ENCODE measurements at places on chromosomes 2 and 18. TPM values are rescaled to one million over a fixed set of nuclear protein-coding genes. Genes with fewer than 3 reads are reported as not detected.

DNA sequence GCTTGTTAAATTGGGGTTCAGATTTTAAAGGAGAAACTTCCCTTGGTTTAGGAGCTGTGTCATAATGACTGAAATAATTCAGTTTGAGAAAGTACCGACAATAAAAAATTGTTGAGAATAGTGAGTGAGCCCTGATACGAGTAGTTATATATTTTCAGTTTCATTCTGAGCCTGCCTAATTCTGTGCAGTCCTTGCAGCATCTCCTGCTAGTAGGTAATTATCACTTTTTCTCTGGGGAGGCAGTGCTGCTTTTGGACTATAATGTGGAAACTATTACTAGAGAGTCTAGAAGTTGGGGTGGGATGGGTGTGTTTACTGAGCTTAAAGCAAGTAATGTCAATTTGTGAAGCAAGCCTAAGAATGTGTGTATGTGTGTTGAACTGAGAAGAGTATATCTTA lies 21.7 kb downstream of the ZNF638 start:
- no peaks in the 10 kb centered on the region for H3K4me1 ChIP-seq
- no peak overlapping the region for H3K27ac ChIP-seq
- no peaks in the 10 kb centered on the region for H3K27me3 ChIP-seq

Gene PROKR1
- total RNA-seq = 0.05 TPM

Gene NPPC
- total RNA-seq = 8.5 TPM

DNA sequence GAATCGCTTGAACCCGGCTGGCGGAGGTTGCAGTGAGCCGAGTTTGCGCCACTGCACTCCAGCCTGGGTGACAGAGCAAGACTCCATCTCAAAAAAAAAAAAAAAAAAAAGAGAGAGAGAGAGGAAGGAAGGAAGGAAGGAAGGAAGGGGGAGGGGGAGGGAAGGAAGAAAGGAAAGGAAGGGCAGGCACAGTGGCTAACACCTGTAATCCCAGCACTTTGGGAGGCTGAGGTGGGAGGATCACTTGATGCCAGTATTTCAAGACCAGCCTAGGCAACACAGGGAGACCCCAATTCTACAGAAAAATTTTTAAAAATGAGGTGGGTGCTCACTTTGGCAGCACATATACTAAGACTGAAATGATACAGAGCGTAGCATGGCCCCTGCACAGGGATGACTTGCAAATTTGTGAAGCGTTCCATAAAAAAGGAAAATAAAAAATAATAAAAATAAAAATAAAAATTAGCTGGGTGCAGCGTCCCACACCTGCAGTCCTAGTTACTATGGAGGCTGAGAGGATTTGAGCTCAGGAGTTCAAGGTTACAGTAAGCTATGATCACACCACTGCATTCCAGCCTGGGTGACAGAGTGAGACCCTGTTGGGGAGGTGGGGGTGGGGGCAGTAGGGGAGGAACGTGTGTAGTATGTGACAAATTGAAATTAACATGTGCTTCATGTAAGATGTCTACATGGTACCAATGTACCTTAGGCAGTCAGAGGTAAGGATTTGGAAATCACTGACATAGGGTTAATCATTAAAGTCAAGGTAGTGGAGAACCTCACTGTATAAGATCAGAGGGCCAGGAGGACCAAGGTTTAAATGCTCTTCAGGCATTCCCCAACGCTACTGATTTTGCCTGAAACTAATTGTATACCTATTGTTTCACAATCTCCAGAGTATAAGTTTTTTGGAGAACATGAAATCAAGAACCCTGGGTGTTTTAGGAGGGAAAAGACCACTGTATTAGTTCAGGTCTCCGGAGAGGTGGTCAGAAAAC lies 1.4 kb downstream of the WDCP start:
- peaks cover 33% of the 10 kb centered on the region for H3K27me3 ChIP-seq
- H3K36me3 ChIP-seq = no peaks in the 10 kb centered on the region
- no peak for DNase-seq

DNA sequence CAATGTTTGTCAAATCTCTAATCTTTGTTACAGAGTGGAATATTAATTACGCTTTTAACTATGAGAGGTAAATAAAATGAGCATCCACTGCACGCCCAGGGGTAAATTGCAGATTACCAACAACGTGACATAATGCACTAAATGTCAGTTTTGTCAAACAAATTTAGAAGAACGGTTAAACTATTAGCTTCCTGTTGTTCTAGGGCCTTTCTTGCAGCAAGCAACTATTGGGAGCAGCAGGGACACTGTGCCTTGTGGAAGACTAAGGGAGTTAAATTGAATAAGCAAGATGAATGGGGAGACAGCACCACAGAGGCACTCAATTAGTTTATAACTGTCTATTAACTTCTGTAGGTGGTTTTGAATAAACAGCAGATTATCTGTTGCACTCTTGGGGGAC lies 391.0 kb upstream of the RAB12 start:
- no peak for DNase-seq
- H3K27me3 ChIP-seq = no peaks in the 10 kb centered on the region
- no peaks in the 10 kb centered on the region for H3K4me1 ChIP-seq

Gene GPR75
- total RNA-seq = 0.57 TPM

DNA sequence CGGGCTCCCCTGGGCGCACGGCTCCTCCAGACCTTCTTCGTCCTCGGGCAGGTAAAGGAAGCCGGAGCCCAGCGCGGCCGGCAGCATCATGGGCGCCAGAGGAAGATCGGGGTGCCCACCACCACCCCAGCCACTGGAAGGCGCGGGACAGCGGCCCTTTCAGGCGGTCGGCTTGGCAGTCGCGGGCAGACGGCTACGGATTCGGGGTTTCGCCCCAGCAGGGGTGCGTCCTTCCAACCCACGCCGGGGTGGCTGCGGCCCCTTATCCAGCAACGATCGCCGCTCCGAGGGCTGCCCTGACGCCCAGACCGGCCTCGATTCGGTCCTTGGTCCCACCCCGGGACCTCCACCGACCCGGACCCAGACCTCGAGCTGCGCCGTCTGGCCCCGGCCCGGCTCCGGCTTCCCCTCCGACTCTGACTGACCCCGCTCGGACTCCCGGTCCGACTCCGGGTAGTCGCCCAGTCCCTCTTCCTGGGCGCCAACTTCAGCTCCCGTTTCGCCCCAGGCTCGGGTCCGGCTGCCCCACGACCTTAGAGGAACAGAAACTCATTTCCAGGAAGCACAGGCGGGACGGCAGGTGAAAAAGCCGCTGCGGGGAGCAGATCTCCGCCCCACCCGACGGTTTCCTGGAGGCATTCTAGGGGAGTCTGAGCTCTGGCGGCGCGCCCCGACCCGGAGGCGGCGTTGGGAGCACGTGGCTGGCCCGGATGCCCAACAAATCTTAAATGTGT lies 30.2 kb upstream of the SSB start:
- peak overlapping the region; percentile 15 for H3K4me3 ChIP-seq
- DNase-seq = no peak
- H3K27ac ChIP-seq = no peak overlapping the region
- H3K36me3 ChIP-seq = no peaks in the 10 kb centered on the region

- no peaks in the 10 kb centered on the region for H3K4me1 ChIP-seq
- H3K36me3 ChIP-seq = no peaks in the 10 kb centered on the region
- no peak for DNase-seq
- H3K4me3 ChIP-seq = no peak overlapping the region
- H3K27me3 ChIP-seq = no peaks in the 10 kb centered on the region
These were observed 309.3 kb downstream of the RNF144A start for GRCh38 chr2:7226501-7226900.

- no peak for DNase-seq
- H3K27ac ChIP-seq = no peak overlapping the region
- no peaks in the 10 kb centered on the region for H3K27me3 ChIP-seq
- H3K4me3 ChIP-seq = no peak overlapping the region
- no peaks in the 10 kb centered on the region for H3K4me1 ChIP-seq
- no peaks in the 10 kb centered on the region for H3K36me3 ChIP-seq
These were observed 125.2 kb downstream of the RTP5 start for GRCh38 chr2:241994556-241995213.

GRCh38 chr2:189492451-189492850 lies 51.2 kb downstream of the WDR75 start:
- no peak overlapping the region for H3K4me3 ChIP-seq
- no peaks in the 10 kb centered on the region for H3K36me3 ChIP-seq
- no peaks in the 10 kb centered on the region for H3K4me1 ChIP-seq
- no peak for DNase-seq
- no peaks in the 10 kb centered on the region for H3K27me3 ChIP-seq
- H3K27ac ChIP-seq = no peak overlapping the region

Gene SPDYA
- total RNA-seq = 0.47 TPM

DNA sequence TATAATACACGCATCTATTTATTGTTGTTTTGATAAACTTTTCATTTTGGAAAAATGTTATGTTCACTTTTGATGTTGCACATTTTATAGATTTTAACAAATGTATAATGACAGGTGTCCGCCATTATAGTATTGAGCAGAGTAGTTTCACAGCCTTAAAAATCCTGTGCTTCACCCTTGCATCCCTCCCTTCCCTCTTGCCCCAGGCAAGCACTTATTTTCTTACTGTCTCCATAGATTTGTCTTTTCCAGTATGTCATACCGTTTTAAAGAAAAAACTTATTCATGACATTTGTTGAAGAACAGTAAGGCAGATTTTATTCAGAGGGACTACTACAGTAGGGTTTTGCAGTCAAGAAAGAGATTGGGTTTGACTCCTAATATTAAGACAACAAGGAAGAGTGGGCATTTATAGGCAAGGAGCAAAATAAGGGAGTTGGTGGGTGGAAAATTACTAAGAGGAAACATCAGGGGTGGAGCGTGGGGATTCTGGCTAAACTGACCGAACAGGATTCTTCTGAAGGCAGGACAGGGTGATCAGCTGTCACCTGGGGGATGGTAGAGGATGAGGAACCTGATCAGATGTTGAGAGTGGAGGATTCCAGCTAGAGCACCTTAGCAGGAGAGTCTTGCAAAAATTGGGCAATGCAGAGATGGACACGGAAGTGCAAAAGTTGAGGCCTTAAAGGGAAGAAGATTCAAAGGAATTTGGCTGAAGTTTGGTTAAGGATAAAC lies 108.8 kb downstream of the NCK2 start:
- H3K4me3 ChIP-seq = no peak overlapping the region
- DNase-seq = no peak
- no peaks in the 10 kb centered on the region for H3K27me3 ChIP-seq
- H3K4me1 ChIP-seq = peaks cover 11% of the 10 kb centered on the region

GRCh38 chr2:151410485-151410834 lies 758 bp downstream of the RIF1 start:
- no peaks in the 10 kb centered on the region for H3K27me3 ChIP-seq
- peak overlapping the region; percentile 89 for H3K27ac ChIP-seq
- peak overlapping the region; percentile 84 for H3K4me3 ChIP-seq
- H3K4me1 ChIP-seq = no peaks in the 10 kb centered on the region
- DNase-seq = no peak

Gene TSGA10
- 8.9 TPM for total RNA-seq

Gene TP53I3
- total RNA-seq = 30.0 TPM

- no peak overlapping the region for H3K4me3 ChIP-seq
- no peaks in the 10 kb centered on the region for H3K27me3 ChIP-seq
- no peak overlapping the region for H3K27ac ChIP-seq
- DNase-seq = peak; percentile 43
- H3K36me3 ChIP-seq = no peaks in the 10 kb centered on the region
- H3K4me1 ChIP-seq = no peaks in the 10 kb centered on the region
These were observed 84.2 kb upstream of the LAPTM4A start for GRCh38 chr2:20135631-20136050.

DNA sequence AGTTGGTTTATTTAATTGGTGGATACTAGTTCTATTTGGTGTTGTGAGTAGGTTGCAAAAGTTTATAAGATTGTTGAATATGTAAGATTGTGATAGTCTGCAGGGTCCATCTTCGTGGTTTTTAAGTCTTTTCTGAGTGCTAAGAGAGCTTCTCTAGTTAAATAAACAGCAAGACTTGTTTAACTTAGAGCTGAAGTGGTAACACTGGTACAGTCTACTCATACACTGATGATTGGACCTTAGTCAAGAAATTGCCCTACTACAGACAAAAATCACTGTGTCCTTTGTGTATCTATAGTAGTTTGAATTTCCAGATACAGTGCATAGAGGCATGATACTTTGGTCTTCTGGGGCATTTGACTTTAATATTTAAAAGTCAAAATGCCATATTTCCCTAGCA lies 94.6 kb downstream of the PHLPP1 start:
- DNase-seq = no peak
- peaks cover 7% of the 10 kb centered on the region for H3K4me1 ChIP-seq
- H3K27me3 ChIP-seq = no peaks in the 10 kb centered on the region
- no peak overlapping the region for H3K27ac ChIP-seq

DNA sequence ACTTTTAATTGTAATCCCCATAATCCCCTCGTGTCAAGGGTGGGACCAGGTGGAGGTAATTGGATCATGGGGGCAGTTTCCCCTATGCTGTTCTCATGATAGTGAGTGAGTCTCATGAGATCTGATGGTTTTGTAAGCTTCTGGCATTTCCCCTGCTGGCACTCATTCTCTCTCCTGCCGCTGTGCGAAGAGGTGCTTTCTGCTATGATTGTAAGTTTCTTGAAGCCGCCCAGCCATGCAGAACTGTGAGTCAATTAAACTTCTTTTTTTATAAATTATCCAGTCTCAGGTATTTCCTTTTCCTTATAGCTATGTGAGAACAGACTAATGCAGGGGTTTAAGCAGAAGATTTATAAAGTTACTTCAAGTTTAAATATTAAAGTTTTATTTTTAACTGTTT lies 655.2 kb downstream of the EPHA4 start:
- no peak for DNase-seq
- no peaks in the 10 kb centered on the region for H3K36me3 ChIP-seq
- H3K27me3 ChIP-seq = no peaks in the 10 kb centered on the region
- H3K4me3 ChIP-seq = no peak overlapping the region
- H3K4me1 ChIP-seq = no peaks in the 10 kb centered on the region

DNA sequence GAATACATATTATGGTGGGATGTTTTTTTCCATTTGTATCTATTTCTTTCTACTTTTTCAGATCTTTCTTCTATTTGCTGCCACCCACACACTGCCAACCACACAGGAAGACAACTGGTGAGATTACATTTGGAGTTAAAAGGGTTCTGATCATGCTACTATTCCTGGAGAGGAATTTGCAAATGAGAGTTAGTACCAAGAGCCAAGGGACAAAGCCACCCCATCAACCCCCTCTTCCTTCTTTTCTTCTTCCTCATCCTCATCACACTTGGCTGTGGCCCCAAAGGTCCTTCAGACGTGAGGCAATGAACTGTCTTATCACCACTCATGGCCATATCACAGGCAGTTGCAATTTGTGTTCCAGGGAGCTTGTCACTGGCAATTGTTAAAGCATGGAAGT lies 215.6 kb upstream of the SLC14A2 start:
- H3K4me3 ChIP-seq = no peak overlapping the region
- no peak overlapping the region for H3K27ac ChIP-seq
- DNase-seq = no peak
- H3K27me3 ChIP-seq = no peaks in the 10 kb centered on the region
- no peaks in the 10 kb centered on the region for H3K4me1 ChIP-seq

DNA sequence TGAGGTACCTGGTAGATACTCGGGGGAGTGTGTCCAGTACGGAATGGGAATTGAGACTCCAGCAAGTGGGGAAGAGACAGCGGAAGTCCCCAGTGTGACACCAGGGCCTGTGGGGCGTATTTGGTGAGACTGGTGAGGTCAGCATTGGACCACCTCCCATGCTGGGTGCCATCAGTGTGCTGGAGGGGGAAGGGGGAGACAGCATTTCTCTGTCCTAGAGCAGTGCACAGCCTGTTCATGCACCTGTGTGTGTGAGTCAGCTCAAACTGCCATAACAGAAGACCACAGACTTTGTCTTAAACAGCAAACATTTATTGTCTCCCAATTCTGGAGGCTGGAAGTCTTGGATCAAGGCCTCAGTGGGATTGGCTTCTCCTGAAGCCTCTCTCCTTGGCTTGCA lies 301.8 kb downstream of the GBX2 start:
- no peaks in the 10 kb centered on the region for H3K4me1 ChIP-seq
- H3K27me3 ChIP-seq = peaks cover 26% of the 10 kb centered on the region
- H3K27ac ChIP-seq = no peak overlapping the region
- H3K36me3 ChIP-seq = no peaks in the 10 kb centered on the region
- DNase-seq = no peak

GRCh38 chr18:3889803-3890202 lies 439.8 kb downstream of the TGIF1 start:
- no peaks in the 10 kb centered on the region for H3K36me3 ChIP-seq
- DNase-seq = no peak
- H3K27me3 ChIP-seq = no peaks in the 10 kb centered on the region

Data from thymus (tissue), 14 donors.